ENCODE measurements at places on chromosomes 3 and 15.

DNA sequence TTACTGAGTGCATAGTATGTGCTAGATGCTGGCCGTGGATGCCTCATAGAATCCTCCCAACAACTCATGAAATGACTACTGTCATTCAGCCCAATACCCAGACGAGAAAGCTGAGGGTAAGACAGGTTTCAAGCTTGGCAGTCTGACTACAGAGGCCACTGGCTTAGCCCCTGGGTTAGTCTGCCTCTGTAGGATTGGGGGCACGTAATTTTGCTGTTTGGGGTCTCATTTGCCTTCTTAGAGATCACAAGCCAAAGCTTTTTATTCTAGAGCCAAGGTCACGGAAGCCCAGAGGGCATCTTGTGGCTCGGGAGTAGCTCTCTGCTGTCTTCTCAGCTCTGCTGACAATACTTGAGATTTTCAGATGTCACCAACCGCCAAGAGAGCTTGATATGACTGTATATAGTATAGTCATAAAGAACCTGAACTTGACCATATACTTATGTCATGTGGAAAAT lies 1.0 kb upstream of the CCR5 start:
- no peak for DNase-seq

DNA sequence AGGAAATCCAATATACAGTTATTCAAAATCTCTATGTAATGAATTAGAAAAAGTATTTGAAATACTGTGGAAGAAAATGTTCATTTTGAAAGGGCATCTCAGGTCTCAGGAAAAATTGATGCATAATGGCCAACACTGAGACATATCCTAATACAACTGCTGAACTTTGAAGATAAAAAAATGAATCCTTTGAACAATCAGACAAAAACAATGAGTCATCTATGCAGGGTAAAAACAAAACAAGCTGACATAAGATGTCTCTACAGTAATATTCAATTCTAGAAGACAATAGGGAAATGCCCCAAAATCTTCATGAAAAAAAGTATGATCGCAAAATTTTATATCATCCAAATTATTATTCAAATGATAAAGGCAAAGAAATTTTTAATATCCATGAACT lies 34.0 kb upstream of the ZNF280D start:
- DNase-seq: no peak

- no peak for DNase-seq
Measured at GRCh38 chr3:65664931-65665330, 373.8 kb downstream of the MAGI1 start.

DNA sequence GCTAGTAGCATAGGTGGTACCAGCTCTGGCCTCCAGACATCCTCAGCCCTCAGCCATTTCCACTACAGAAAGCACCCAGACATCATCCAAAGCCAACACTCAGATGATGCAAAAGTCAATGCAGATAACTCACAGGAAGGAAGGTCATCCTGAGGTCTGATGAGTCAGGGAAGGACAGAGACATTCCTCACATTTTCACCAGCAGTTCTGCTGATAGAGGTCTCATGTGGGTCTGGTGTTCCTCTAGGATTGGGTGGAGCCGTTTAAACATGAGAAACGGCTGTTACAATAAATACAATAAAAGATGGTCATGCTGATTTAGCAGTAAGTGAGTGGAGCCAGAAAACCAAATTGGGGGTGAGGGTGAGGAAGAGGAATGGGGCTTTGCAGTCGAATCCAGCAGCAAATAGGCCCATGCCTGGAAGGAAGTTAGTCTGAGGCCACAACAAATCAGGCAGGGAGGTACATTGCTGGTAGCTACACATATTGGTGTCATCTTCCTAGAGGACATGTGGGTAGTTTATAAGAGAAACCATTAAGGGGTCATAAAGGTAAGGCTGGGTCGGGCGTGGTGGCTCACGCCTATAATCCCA lies 33.3 kb upstream of the FLNB start:
- no peak for DNase-seq

DNA sequence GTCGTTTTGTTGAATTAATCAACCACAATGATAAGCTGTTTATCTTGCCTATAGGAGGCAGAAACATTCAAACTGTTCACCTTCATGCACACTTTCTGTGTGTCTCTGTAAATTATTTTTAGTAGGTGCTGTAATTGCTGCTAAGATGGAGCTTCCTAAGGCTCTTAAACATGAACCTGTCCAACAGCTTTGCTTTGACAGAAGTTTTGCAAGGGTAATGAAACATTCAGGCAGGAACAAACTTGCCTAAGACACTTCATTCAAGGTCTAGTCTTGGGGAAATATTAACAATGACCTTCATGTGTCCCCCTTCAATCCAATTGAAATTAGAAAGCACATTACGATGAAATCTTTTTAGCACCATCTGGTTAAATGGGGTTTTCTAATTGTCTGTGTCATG lies 156.1 kb downstream of the DIPK2A start:
- no peak for DNase-seq

DNA sequence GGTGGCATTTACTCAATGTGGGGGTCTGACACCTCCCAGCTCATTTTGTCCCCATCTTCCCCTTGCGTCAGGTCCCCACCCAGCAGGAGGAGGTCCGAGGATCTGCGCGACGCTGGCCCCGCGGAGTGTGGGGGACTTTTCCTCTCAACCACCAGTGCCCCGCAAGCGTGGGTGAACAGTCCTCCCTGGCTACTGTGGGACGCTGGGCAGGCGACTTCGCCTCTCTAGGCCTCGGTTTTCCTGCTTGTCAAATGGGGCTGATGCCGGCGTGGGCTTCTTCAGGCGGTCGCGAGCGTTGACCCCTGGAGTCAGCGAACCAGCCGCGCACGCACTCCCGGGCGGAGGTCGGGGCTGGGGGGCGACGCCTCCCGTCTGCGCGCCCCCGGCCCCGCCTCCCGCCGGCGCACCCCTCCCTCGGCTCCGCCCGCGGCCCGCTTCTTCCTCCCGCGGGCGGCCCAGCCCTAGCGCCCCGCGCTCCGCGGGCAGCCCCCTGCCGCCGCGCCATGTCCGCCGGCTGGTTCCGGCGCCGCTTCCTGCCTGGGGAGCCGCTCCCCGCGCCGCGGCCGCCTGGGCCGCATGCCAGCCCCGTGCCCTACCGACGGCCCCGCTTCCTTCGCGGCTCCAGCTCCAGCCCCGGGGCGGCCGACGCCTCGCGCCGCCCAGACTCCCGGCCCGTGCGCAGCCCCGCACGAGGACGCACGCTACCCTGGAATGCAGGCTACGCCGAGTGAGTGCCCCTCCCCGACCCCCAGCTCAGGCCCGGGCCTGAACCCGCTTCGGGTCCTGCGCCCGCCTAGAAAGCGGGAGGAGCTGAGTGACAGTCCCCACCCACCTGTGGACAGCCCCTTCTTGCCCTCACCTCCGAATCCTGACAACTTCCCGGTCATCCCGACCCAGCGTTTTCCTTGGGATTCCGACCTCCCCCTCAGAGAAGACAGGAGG lies at the start of gene PPM1M:
TSS of gene PPM1M (plus strand) at position 438 of the 942 bp plus-strand sequence. CDS start at position 504, 66 bp downstream.
- peak; percentile 71 for DNase-seq

DNA sequence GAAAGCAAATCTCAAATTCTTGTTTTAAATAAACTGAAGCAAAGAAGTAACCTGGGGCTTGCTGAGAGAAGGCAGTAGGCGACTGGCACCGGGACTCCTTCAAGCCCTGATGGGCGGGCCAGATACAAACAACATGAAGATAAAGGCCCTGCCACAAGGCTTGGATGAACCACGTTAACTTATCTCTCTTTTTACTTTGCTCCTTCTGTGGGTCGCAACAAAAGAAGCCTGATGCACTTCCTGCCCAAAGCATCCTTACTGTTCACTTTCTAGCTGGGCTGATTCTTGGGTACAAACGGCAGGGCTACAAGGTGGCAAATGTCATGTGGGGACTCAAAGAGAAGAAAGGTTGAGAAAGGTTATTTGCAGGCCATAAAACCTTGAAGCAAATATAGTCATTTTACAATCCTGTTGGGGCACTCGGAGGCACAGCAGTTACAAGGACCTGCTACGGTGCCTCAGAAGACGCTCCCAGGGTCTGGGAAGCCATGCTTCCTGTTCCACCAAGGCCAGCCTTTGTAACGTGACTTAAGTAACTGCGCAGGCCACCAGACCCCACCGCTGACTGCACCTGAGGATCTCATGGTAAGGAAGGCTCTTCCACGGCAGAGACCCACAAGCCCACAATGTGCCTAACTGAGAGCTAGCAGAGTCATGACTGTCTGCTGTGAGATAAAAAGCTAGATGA lies 71.1 kb downstream of the CHSY1 start:
- DNase-seq: no peak

DNA sequence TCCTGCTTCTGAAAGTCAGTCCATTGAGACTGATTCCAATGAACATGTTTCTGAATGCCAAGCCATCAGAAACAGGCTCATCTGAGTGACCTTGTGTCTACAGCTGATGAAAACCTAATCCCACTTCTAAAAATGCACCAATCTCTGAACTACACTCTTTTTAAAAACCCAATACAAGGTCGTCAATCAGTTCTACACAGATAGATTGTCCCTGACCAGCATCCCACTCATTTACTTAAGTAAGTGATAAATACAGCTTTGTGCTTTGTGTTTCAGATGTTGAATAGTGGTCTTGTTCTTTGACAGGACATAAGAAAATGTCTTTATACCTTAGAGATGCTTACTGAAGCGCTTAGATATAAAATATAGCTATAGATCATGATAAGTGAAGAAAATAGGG lies 20.2 kb upstream of the SCG3 start:
- DNase-seq: no peak

DNA sequence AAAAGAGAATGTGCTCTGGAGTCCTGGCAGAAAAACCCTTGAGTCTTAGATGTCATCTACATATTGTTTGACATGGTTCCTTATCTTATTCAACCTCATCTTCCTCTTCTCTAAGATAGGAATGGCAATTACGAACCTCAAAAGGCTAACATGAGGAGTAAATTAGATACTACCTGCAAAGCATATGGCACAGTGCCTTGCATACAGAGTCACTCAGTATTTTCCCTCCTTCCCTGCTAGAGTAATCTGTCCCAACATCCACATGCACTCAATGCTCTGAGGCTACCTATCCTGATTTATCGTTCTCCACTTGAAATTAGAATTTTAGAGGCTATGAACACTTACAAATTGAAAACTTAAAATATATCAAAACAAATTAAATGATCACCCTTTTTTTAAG lies 386.7 kb downstream of the RSL24D1 start:
- DNase-seq: no peak

DNA sequence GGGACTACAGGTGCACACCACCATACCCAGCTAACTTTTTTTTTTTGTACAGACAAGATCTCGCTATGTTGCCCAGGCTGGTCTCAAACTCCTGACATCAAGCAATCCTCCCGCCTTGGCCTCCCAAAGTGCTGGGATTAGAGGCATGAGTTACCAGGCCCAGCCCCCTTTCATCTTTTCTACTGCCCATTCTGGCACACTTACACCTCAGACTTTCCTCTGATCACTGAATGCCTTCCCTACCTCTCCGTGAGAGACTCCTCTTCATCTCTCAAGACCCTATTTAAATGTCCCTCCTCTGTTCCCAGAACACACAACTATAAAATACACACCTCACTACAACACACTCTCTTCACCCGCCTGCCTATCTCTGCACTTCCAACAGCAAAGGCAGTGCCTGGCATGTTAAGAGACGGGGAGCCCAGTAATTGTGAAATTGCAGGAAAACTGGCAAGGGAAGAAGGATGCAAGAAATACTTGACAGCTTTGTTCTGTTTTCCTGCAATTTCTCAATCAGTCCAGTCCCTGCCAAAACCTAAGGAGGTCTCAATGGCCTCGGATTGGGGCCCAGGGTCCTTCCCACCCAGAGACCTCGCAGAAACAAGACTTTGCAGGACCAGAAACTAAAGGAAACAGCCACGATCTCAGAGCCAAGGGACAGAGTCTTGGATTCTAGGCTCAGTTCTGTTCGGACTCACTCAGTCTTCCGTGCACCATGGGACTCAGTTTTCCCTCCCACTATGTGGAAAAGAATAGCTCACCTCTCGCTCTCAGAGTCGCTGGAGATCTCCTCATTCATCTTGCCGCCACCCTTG lies 849 bp downstream of the RRP9 start:
- DNase-seq: no peak

GRCh38 chr3:189572249-189572648 lies 58.9 kb upstream of the TP63 start:
- DNase-seq: no peak
